ENCODE measurements at places on chromosomes 16 and 17.
A peak's percentile ranks its signal among the peaks of the same experiment; 100 is the strongest.

- no peak for DNase-seq
Observed at GRCh38 chr17:73343739-73344454, 32.1 kb upstream of the CDC42EP4 start.

GRCh38 chr16:1019231-1020090, 37.9 kb downstream of the SOX8 start:
- no peak for DNase-seq

- no peak for DNase-seq
Observed at GRCh38 chr16:52584354-52585320, 37.7 kb upstream of the TOX3 start.

DNA sequence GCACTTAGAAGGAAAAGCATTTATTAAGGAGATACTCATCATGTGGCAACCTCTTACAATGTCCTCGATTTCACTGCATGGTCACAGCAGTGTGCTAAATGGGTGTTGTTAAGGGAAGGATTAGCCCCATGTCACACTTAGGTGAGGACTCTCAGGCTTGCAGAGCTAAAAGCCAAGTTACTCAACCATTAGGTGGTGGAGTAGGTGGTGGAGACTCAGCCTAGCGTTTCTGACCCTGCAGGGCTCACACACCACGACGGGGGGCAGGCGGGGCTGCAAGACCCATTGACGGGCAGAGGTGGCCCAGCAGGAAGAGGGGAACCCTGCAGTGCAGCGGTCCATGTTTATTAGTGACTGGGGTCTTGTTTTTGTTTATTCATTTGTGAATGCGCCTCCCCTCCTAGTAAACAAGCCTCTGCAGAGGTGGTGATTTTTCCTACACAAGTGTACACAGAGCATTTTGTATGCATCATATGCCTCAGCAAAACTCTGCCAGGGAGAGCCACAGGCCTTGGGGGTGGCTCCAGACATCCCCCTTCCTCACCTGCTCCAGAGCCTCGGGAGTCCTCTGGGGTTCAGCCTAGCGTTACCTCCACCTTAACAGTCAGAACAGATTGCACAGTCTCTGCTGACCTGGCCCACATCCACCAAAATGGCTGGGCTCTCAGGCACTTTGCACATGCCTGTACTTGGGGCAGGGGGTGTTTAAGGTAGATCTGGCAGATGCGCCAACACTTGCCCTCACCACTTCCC, 216.7 kb downstream of the C16orf95 start:
- no peak for DNase-seq

GRCh38 chr17:32253117-32253611, 12.5 kb upstream of the RHBDL3 start:
- DNase-seq = peak; percentile 63

DNA sequence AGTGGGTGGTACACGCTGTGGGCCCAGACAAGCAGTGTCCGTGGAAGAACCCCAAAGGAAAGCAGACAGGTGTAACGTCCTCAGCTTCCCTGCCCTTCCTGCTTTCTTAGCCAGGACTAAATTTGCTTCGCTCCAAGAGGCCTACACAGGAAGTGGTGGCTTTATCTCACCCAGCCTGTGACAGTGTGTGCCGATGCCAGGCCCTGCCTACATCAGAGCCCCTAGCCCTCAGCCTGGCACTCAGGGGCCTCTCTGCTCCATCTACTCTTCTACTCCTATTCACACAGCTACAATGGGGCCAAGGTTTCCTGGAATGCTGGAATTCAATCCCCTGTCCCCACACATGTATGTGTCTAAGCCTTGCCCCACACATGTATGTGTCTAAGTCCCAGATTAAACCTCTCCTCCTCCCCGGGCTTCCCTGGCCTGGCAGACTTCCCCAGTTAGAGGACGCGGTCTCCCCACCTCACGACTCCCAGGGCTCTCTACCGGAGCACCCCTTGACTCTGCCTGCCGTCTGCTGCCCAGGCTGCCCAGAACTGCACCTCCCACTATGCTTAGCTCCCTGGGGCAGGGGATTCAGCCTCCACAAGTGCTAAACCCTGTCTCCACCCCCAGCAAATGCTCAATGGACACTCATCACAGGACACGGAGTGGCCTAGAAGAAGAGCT, 8.2 kb downstream of the PGAP3 start:
- DNase-seq = no peak

DNA sequence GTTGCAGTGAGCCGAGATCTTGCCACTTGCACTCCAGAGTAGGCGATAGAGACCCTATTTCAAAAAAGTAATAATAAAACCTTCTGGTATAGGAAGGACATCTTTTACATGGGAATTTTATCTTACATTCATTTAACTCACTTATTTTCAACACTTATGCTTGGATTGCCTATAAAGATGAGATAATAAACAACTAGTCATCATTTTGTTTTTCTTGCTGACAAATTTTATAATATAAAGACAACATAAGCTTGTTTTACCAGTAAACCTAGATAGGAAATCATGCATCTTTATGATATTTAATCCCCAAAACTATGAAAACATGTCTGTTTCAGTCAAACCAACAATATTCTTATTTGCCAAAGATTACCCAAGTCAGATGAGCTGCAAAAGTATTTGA, 17.0 kb downstream of the ABCC3 start:
- no peak for DNase-seq

DNA sequence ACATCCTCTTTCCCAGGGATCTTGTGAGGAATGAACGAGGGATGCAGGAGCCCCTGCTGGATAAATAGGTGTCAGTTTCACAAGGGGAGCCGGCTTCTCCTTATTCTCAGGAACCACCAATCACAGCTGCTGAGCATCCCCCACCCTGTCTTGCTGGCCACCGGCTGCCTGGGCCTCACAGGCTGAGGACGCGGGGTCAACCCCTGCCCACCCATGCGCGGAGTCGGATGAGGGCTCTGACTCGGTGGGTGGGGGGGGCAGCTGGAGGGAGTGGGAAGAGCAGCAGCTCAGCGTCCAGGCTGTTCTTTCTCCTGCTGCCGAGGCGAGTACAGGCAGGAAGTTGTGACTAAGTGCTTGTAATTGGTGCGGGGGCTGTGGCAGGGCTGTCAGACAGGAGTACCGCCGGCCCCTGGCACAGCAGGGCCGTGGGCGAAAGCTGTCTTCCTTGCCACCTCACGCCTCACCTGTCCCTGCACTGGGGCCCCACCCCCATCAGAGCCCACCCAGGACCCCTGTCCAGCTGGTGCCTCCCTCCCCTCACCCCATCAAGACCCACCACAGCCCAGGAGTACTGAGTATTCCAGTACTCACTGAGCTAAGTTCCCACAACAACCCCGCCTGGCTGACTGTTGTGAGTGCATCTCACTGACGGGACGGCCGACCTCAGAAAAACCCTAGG, 11.0 kb upstream of the DPEP1 start:
- DNase-seq = peak; percentile 18
